ENCODE measurements at places on chromosomes 2 and 18.

DNA sequence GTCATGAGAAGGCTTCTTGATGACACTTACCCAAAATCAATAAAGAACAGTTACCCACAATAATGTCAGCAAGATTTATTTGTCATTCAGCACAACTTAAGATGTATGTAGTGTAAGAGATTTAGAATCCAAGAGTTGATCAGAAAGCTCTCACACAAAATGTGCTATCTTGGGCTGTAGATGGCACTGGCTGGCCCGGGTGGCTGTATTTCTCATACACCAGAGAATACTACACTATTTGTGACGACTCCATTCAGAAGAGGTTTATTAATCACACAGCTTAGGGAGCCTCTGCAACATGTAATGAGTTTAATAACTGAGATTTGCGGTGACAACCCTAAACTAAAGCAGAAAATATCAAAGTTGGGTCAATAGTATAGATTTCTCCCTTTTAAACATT is 530.4 kb upstream of the KLHL29 start:
- no peak for DNase-seq

GRCh38 chr2:137607722-137608318 is 356.5 kb upstream of the HNMT start:
- no peak for DNase-seq

GRCh38 chr18:11994336-11994702 is 13.0 kb downstream of the IMPA2 start:
- DNase-seq: peak; percentile 87

GRCh38 chr2:16763493-16763899 is 97.9 kb upstream of the CYRIA start:
- DNase-seq: no peak

DNA sequence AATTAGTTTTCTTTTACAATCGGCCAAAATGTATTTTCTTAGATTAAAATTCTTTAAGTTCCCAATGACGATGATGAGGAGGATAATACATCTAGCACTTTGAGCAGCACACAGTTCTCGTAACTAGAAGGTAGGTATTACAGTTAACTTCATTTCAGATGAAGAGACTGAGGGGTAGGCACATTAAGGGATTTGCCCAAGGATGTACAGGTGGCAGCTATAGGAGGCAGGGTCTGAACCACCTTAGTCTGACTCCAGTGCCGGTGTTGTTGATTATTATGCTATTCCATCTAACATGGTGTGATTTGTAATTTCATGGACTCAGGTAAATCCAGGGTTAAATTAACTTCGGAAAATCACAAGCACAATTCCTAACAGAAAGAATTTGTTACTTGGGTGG is 1.1 kb downstream of the CD28 start:
- no peak for DNase-seq

All from foreskin fibroblast (primary cell).